CD4-positive, alpha-beta T cell treated with Interleukin-12 subunit alpha and Interleukin-12 subunit beta, for 1 hour (primary cell): ENCODE measurements at places on chromosomes 16 and 17.

- no peak for DNase-seq
Measured at GRCh38 chr17:4500191-4500571, 1.5 kb downstream of the SPNS2 start.

- DNase-seq, result no peak
Measured at GRCh38 chr17:72123530-72124437, 3.0 kb downstream of the SOX9 start.

DNA sequence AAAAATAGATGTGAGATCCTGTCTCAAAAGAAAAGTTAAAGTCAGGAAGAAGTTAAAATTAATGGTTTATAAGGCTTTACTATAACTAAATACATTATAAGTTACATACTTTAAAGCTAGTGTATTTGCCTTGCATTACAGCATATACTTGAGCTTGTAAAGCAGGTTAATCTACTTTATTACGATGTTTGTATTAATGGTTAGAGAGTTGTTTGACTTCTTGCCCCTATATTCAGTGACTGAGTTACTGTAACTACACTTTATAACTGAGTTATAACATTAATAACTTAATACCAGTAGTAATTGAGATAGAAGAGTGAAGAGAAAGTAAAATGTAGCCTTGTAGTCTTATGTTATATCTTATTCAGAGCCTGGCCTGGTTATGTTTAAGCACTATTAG is 22.9 kb downstream of the CLTC start:
- DNase-seq, result no peak

DNA sequence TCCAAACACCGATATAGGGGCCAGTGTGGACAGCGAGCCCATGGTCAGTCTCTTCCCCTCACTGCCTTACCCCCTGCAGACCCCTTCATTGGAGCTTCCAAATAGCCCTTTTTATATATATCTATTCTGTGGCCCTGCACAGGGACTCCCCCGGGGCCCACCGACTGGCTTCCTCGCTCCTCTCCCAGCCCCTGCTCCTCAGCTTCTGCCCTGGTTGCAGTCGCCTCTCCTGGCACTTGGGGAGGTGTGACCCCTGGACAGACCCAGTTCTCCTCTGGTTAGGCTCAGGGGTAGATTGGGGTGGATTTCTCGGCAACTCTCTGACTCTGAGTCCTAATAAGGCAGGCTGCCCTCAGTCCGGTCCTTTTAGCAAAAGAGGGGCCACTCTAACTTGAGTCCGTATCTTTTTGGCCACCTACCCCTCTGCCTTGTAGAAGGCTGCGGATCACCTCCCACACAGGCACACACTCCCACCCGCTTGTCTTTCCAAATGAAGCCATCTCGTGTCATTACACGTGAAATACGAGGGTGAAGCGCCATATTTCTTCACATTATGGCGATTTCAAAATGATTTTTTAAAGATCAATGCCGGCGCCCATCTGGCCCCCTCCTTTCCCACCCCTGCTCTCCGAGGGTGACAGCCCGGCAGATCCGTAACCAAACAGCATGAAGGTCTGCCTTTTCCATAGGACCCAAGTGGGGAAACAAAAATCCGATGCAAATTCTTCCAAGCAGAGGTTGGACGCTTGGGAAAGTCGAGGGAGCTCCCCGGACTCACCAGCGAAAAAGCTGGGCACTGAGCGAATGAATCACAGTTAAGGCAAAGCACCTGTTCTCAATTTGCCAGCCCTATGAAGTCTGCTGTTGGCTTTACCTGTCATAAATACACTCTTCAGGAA is 1.7 kb upstream of the HOXB9 start:
- no peak for DNase-seq

- no peak for DNase-seq
Measured at GRCh38 chr17:81648707-81649085, 7.6 kb downstream of the PDE6G start.

DNA sequence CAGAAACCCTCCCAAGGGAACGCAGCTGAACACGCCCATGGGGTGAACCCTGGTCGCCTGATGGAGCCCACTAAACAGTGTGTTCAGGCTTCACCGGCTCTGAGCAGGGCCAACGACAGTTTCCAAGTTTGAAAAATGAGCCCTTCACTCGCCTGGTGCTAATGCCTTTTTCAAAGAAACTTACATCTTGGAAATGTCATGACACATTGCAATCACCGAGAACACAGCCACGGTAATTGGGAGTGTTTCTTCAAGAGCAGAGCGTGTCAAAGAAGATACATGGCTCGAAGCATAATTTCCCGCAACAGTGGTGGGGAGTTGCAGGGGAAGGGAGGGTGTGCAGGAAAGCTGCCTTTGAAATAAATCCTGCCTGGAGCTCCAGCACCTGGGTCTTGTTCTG is 463.2 kb downstream of the TMEM114 start:
- no peak for DNase-seq

DNA sequence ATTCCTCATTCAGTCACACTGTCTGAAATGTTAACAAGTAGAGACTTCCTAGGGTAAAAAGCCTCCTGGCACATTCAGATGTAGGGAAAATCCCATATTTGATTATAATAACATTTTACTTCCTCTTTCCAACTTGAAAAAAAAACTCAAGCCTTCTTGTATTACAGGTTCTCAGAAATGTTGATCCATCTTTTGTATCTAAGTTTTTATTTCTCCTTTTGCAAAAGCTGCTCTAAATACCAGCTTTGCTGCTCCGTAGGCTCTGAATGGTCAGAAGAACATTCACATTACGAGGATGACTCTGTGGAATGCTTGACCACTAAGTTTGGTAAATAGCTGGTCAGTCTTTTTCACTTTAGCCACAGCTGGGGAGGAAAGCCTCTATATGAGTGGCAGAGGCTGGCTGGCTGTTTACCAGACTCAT is 13.2 kb upstream of the HEATR6 start:
- no peak for DNase-seq

GRCh38 chr16:76926595-76926994 is 264.4 kb upstream of the MON1B start:
- DNase-seq, result no peak

- no peak for DNase-seq
Measured at GRCh38 chr16:26317885-26318284, 626.1 kb downstream of the HS3ST4 start.

DNA sequence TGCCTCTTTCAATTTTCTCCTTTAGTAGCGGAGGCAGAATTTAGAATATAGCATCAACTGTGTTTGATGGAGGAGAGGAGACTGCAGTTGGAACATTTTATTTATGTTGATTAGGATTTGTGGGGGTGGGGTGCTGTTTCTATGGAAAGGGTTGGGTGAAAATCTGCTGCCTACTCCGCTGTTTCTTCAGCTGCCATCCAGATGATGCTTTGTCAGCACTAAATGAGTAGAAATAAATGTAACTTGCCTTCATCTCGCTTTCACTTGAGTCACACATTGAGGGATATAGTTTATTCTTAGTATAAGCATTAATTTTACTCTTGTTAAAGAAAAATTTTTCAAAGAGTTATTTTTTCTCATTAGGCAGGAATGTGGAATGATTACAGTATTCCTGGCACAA is 42.1 kb downstream of the ABHD15 start:
- no peak for DNase-seq

DNA sequence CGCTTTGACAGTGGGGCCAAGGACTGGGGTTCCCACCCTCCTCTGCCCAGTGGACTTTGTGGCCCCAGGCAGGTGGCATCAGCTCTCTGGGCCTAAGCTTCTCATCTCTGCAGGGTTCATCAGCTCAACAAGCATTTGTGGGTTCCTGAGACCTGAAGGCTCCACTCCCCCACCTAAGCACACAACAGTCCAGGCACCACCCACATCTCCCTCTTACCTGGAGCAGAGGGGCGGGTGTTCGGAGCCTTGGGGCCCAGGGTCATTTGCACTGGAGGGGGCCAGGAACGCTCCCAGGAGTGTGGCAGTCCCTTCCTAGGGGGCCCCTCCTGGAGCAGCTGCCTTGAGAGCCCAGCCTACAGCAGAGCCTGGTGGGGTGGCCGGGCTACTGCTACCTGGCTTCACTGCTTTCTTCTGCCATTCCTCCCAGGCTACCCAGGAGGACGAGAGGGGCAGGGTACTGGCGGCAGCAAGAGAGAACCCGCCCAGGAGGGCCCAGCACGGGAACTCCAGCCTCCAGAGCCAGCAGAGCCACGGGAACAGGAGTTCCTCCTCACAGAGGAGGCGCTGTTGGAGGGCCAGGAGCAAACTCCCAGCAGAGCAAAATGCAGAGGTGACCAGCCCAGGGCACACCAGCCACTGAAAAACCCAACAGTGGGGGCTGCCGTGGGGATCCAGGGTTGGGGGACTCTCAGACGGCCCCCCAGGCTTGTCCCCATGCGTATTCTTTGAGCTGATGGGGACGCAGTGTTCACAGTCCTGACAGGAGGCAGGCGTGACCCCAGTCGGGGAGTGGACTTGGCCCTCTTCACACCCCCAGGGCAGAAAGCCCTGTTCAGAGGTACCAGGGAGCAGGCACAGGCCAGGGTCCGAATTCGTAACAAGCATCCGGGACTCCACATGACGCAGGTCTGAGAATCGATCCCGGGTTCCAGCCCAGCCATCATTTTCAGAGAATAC is 35.1 kb upstream of the SLC38A10 start:
- DNase-seq, result no peak

DNA sequence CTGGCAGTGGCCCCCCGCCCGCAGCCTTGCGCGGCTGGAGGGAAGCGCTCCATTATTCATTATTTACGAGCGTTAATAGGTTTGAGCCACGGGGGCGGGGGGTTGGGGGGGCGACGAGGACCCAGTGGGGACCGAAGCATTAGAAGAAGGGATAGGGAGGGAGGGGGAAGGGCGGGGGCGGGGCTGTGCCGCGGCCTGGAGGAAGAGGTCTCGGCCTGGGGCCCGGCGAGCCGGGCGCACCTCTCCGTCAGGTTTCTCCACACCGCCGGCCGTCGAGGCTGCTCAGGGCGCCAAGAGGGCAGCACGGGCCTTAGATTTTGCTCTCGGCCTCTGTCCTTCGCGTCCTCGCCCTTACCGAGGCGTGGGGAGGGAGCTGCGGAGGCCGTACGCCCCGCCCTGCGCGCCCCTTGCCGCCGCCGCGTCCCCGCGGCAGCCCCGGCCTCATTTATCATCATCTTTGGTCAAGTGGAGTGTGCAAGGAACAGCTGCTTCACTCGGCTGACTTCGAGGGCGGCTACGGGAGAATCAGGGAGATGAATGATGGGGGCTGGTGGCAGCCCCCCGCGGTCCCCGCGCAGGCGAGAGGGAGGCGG is 54.2 kb downstream of the SREBF1 start:
- DNase-seq, result no peak

DNA sequence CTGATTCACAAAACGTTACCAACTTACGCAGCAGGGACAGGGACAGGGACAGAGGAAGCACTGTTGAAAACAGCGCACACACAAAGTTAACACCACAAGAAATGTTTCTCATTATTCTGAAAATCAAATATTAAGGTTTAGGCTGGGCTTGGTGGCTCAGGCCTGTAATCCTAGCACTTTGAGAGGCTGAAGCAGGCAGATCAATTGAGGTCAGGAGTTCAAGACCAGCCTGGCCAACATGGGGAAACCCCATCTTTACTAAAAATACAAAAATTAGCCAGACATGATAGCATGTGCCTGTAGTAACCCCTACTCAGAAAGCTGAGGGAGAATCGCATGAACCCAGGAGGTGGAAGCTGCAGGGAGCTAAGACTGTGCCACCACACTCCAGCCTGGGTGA is 4.2 kb downstream of the CYTH1 start:
- peak; percentile 63 for DNase-seq

DNA sequence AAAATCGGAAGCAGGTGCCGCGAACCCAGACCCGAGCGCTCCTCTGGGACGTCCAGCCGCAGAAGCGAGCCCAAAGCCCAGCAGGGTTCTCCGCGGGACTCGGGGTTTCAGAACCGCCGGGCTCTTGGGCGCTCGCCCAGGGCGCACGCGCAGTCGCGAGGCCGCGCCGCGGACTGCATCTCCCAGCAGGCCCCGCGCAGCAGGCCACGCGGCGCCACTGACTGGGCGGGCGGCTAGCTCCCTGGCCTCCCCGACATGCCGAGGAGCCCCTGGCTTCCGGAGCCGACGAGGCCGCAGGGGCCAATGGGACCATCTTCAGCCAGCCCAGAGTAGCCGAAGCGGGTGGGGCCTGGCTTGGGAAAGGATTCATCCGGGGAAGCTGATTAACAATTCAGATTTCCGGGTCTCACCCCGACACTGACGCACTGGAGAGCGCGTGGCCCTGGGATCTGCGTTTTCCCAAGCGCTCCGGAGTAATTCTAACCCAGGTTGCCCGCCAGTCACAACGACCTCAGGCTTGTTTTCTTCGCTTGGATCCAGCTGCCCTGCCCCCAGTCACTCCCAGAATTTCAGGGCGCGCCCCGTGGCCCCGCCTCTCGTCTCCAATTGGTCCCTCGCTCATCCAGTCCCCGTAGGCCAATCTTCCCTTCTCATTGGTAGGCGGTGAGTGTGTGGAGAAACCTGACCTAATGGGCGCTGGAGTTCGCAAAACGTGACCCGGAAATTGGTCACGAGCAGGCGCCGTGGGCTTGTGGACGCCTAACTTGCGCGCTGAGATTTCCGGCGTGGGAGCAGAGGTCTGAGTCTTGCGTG is at the start of gene ZNF263:
TSS of gene ZNF263 (plus strand) at position 762 of the 813 bp plus-strand sequence. CDS start 328 bp downstream, outside the sequence.
- DNase-seq, result peak; percentile 95

GRCh38 chr16:5187402-5187952 is 89.9 kb upstream of the EEF2KMT start:
- DNase-seq, result no peak

- no peak for DNase-seq
Measured at GRCh38 chr16:8899709-8900317, 17.7 kb downstream of the LITAFD start.

DNA sequence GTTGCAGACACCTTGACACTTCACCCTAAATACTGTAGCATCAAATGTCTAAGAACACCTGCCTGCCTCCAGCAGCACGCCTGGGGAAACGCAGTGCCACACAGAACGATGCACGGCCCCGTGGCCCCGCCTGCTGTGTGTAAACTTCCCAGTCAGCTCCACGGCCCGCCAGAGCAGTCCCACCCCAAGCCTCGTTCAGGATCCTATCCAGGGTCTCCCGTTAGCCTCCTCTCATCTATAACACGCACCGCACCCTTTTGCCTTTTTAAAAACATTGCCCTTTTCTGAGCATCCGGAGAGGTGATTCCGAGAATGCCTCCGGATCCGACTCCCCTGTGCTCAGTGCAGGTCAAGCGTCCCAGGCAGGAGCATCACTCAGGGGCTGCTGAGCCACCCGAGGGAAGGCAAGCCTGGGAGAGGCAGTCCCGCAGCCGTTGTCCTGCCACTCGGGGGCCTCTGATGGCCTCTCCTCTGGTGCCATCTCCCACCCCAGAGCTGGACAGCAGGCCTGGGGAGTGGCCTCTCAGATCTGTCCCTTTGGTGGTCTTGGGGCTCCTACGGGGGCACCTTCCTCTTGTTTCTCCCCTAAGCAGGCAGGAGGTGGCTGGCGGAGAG is 37.9 kb upstream of the SLC38A10 start:
- DNase-seq, result no peak
